Tibial nerve (tissue), 4 donors: ENCODE measurements at places on chromosomes 16 and 17.

- DNase-seq, result no peak
Observed at GRCh38 chr17:75591722-75592302, 4.2 kb downstream of the MYO15B start.

DNA sequence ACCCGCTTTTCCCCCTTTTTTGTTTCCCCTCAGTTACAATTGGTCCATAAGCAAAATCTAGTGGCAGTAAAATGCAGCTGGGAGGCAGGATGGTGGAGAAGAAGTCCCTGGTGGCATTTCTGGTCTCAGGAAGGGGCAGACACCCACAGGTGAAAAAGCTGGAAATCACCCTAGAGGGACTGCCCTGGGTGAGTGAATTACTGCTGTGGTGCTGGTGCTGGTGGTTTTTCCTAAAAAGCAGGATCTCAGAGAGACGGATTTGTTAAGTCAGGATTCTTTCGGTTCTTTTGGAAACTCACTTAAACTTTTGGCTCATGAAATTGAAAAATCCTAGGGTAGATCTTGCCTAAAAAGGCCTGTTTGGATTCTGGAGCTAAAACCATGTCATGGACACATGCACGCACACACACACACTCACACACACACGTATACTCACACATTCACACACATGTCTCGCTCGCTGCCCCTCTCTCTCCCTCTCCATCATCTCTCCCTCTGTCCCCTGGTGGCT is 65.8 kb downstream of the NKD1 start:
- DNase-seq, result no peak

DNA sequence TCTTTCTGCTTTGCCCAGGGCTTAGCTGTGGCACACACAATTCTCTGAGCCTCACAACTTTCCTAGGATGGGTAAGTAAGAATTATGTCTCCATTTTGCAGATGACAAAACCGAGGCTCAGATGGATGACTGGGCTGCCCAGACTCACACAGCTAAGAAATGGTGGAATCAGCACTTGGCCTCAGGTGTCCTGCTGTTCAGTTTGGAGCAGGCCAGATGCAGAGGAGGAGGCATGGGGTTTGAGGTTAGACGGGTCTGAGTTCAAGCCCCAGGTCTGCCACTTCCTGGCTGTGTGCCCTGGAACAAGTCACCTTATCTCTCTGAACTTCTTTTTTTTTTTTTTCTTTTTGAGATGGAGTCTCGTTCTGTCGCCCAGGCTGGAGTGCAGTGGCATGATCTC is 1.7 kb upstream of the MEOX1 start:
- DNase-seq, result no peak

GRCh38 chr16:74465851-74466685 is 44.8 kb upstream of the CLEC18B start:
- no peak for DNase-seq

GRCh38 chr17:57612202-57613071 is 132.7 kb downstream of the CCDC182 start:
- no peak for DNase-seq

DNA sequence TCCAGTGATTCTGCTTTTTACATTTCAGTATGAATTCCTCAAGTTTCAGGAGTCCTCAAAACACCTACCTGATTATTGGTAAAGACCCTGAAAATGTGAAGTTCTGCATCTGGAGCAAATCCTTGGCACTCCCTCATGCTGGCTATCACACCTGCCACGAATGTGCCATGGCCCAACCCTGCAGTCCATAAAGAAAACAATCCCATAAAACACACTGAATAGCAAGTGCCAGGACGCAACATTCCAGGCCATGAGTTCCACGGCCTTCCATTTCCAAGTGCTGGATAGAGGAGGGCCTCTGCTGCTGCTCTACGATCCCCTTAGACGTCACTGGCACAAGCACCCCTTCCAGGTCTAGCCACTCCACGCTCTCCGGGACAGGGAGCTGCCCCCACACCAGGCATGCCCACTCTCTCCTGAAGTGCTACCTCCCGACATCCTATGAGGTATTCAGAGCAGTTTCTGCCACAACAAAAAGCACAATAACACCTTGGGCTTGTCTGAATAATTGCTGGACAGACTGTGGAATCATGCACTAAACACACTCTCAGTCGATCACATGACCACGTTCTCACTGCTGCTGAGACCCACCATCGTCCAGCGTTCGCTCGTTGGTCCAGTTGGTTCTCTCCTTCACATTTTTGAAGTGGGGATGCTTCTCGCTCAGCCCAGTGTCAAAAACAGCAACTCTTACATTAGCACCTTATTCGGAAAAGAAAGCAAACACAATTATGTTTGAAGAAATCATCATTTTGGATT is 23.4 kb downstream of the MBTPS1 start:
- no peak for DNase-seq

GRCh38 chr17:16378636-16379282 is 2.1 kb upstream of the UBB start:
- no peak for DNase-seq

GRCh38 chr16:83622010-83622409 is 185.8 kb upstream of the HSBP1 start:
- no peak for DNase-seq

DNA sequence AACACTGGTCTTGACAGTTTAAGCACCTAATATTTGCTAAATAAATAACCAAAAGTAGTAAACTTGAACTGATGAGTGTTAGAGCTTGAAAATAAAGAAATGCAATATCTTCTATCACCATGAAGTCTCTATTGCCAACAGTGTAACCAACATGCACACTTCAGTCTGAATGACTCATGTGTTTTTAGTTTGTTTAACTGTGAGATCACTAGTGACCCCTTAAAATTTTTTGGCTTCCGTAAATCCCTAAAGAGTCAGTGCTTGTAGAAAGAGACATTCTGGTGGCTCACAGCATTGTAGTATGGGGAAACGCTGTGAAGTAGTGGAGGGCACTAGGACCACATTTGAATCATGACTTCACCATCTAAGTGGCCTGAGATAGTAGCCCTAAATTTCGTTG is 341.1 kb downstream of the PMP22 start:
- no peak for DNase-seq

- no peak for DNase-seq
Observed at GRCh38 chr17:50472286-50472685, 3.6 kb upstream of the CHAD start.

DNA sequence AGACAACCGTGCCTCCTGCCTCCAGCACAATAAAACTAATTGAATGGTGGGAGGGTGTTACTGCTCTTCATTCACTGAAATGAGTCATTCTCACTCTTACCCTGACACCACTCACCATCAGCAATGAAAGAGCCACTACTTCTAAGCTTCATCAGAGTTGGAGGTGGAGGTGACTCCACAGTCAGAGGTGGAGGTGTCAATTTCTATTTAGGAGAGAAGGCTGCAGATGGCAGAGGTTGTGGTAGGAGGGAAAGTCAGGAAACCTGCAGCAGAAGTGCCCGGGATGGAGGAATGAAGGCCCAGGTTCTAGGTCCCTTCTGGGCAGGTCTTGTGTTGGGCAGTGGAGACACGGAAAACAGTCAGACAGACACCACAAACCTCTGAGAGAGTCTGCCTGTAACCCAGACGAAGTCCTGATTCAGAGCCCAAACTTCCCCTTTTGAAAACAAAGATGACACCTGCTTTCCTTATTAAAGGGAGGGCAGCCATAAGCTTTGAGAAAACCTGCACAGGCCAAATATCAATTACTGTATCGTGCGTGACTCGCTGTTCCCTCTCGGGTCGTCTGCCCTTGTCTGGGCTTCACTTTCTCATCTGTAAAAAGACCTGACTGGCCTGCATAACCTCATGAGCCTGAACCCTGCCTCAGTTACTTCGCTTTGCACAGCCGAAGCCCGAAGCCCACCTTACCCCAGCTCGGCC is 668 bp downstream of the ATPAF2 start:
- no peak for DNase-seq

DNA sequence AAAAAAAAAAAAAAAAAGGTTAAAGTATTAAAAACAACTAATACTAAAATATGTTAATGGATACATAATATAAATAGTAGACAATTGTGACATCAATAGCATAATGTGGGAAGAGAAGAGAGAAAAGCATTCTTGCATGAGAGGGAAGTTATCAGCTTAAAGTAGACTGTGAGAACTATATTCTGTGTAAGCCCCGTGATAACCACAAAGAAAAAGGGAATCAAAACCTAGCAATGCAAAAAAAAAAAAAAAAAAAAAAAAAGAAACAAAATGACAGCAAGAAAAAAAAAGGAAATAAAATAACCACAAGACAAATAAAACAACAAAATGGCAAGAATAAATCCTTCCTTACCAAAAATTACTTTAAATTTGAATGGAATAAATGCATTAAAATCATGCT is 39.8 kb upstream of the MYLK3 start:
- DNase-seq, result no peak

DNA sequence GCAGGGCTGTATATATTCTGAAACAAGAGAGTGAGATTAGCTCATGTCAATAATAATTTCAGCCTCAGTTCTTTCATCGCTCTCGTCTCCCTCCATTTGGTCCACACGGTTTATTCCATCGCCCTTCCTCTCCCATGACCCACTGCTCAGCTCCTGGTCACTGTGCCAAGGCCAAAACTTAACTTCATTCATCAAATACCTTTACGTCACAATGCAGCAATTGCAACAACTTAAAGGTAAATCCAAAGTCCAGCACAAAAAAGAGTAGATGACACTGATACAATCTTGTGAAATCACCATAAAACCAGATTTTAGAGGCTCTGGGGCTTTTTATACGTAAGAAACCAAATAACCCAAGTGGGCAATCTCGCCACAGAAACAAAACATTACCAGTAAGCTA is 72.0 kb downstream of the ANKRD11 start:
- DNase-seq, result no peak

DNA sequence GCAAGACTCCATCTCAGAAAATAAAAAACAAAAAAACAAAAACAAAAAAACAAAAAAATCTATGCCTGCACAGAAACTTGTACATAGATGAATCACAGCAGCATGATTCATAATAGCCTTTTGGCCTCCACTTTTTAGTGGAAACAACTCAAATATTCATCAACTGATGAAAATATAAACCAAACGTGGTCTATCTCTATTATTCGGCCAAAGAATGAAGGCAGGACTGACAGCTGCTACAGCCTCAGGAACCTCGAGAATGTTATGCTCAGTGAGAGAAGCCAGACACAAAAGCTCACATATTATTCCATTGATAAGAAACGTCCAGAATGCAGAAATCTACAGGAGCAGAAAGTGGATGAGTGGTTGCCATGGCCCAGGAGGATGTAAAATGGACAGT is 19.8 kb downstream of the PPL start:
- no peak for DNase-seq

- DNase-seq, result no peak
Observed at GRCh38 chr17:68179236-68179925, 68.5 kb upstream of the AMZ2 start.
